ENCODE measurements at places on chromosomes 16 and 17. TPM values are rescaled to one million over a fixed set of nuclear protein-coding genes. Genes with fewer than 3 reads are reported as not detected.

GRCh38 chr16:49602976-49603310, 229.3 kb downstream of the C16orf78 start:
- DNase-seq, result no peak

The GFAP gene
- not detected for total RNA-seq

DNA sequence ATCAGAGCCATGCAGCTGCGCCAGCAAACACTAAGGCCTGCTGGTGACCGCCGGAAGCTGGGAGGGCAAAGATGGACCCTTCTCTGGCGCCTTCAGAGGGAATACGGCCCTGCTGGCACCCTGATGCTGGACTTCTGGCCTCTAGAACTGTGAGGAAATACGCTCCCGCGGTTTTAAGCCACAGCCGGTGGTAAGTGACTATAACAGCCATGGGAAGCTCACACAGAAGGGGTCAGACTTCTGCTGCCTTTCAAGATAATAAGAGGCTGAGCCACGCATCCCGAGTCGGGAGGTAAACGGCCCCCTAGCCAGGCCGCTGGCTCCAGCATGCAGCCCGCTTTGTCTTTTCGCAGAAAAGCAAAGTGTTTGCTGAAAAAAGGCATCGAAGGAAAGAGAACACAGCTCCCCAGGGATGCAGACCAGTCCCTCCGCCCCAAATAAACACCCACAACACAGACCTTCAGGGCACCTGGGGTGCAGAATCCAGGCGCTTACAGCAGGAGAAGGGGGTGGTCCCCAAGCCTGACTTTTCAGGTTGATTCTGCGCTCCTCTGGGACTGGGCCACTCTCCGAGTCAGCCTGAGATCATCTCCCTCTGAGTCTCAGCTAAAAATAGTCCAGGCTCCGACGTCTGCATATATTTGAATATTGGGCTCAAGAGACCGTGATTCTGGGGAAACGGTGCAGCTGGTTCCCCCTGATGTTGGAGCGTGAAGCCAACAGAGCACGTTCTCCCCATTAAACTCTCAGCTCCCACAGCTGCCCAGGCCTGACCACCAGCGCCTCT, 89.7 kb downstream of the MGAT5B start:
- DNase-seq, result peak; percentile 2

DNA sequence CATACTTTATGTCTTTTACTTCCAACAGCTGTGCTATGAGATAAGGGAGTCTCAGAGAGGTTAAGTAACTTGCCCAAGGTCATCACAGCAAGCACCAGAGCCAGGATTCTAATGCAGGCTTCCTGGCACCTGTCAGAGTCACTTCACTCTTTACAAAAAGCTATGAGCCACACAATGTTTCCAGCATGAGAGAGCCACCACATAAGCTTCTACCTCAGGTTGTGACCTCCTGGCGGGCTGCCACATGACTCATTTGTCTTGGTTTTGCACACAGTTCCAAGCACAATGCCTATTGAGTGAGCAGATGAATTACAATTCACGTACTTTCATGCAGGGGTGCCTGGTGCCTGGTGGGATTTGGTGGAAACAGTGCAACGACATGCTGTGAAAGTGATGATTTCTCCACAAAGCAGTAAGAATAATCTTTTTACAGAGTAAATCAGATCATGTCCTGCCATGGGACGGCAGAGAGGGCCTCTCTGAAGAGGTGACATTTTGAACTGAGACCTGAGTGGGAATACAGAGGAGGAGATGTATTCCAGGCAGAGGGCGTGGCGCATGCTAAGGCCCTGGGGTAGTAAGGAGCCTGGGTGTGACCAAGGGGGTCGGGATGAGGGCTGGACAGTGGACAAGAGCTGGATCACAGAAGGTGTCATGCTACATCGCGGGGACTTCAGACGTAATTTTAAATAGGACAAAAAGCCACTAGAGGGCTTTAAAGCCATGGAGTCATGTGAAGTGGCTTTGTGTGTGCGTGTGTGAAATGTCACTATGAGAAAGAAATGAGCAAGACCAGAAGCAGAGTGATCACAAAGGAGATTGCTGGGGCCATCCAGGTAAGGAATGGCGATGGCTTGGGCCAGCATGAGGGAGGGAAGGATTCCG, 53.4 kb downstream of the CACNG3 start:
- DNase-seq, result no peak

GRCh38 chr16:87824991-87825841, 44.1 kb downstream of the SLC7A5 start:
- no peak for DNase-seq

GRCh38 chr16:55666012-55666411, 10.2 kb downstream of the SLC6A2 start:
- DNase-seq, result no peak

The CACNG4 gene
- total RNA-seq, result not detected

DNA sequence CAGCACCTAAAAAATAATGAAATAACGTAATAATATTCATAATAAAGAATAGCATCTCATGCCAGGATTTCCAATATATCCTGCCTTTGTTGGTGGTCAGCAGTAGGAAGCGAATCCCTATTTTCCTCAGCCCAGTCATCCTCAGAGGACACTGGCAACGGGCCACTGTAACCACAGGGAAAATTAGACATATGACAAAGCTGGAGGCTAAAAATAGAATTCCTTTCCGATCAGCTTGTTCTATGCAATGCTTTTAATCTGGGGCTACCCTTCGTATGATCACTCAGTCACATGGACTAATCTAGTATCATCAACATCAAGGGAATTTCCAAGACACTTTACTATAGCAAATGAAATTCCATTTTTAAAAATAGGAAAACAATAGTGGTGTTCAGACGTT, 246.9 kb upstream of the KCNJ16 start:
- peak; percentile 40 for DNase-seq

GRCh38 chr17:35793257-35793656, 2.2 kb downstream of the MMP28 start:
- no peak for DNase-seq

The ZNF598 gene
- 35.2 TPM for total RNA-seq

- no peak for DNase-seq
Measured at GRCh38 chr17:74872313-74873036, at the start of gene FDXR. Gene FDXR (minus strand): TSS chr17:74872994. CDS start chr17:74872944, 50 bp downstream.

GRCh38 chr17:79465011-79465680, 145.7 kb downstream of the RBFOX3 start:
- no peak for DNase-seq

The RTN4RL1 gene
- 0.59 TPM for total RNA-seq

Data from HFFc6 (cell line).